Cortex of kidney (tissue), 1 donor: ENCODE measurements at places on chromosomes 11 and 22.

GRCh38 chr22:29755889-29756288 is 10.9 kb downstream of the ZMAT5 start:
- DNase-seq, result no peak

DNA sequence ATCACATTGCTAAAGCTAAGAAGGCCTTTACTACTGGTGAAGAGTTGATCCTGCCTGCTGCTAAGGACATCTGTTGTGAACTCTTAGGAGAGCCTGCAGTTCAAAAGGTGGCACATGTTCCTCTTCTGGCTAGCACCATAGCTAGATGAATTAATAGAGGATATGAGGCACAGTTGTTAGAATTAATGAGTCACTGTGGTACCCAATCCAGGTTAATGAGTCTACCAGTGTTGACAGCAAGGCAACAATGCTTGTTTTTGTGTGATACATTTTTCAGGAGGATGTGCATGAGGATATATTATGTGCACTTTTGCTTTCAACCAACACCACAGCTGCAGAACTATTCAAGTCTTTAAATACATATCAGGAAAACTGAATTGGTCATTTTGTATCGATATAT is 12.0 kb downstream of the C11orf58 start:
- DNase-seq, result no peak

DNA sequence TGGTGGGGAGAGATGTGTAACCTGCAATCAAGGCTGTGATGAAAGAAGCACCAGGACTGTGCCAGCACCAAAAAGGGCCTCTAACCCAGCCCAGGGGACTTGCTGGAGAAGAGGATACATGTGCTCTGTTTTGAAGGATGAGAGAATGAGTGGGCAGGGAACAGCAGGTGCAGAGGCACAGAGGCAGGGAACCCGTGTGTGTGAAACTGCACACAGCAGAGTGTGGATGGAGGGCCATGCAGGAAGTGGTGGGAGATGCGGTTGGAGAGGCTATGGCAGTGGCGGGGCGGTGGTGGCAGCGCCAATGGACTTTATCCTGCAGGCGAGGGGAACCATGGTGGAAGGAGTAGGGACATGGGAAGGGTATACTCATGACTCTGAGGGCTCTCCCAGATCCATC is 25.2 kb upstream of the LRRC32 start:
- no peak for DNase-seq

- no peak for DNase-seq
These were observed 1.3 kb downstream of the TEF start for GRCh38 chr22:41383085-41383484.

DNA sequence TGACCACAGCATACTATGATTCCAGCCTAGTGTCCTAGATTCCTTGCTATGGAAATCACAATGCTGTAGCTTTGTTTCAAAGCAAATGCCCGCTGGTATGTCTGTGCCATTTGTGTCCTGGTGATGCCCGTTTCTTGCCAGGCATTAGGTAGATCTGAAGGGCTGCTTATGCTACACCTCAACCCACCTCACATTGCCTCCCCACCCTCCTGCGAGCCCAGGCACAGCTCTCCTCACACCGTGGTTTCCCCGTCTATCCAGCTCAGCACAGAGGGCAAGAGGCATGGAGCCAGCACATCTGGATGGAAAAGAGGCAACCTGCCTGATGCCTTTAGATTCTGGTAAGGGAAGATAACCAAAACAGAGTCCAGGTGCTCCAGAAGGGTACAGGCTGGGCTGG is 307.4 kb upstream of the B3GAT1 start:
- no peak for DNase-seq

DNA sequence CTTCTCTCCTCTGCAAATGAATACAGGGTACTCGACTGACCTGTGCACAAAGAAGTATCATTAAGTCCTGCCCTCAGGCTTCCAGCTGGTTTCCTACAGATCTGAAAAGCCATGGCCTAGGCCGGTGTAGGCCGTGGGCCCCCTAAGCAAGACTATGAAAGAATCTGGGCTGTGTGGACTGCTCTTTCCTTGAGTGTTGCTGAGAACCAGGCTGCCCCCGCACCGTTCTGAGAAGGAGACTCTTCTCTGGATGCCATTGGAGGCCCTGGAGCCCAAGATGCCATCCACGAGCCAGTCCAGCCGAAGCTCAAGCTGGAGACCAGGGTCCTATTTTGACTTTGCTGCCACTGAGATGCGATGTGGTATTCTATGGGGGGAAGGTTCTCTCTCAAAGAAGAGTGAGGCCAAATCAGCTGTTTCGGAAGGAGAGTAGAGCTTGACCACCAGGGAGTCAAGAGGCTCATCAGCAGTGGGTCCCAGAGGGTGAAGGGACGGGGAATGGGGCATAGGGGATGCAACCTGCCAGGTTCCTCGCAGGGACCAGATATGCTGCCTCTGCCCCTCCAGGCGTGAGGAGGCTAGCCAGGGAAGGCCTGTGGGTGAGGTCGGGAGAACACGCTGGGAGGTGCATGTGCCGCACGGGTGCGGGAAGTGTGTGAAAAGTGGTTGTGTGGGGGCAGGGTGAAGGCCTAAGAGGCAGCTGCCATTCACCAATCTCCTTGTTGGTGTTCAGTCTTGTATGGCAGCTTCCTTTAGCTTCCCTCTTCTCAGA is 96.4 kb upstream of the B3GAT1 start:
- no peak for DNase-seq

GRCh38 chr11:1570896-1571759 is 943 bp downstream of the DUSP8 start:
- DNase-seq, result no peak

DNA sequence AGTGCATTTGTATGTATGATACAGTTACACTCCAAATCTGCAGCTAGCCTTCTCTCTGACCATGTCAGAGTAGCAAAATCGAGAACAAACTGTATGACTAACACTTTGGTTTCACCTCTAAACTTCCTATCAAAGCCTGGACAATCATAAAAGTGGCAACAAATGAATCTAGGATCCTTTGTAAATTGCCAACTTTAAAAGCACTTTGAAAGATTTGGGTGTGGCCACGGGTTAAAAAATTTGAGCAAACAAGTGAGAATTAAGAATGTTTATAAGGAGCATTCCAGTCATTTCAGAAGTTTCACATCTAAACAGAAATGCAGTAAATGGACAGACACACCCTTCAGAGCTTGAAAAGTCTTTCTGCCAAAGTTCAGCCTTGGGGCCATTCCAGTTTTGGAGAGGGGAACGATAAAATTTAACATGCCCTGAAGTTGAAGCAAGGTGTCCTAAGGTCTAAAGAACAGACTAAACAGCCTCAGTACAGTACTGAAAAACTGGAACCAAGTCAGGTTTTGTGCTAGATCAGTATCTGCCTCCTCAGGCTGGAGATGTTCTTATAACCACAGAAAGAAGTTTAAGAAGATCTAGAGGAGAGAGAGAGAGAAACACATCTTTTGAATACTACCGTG is 181.9 kb upstream of the BDNF start:
- no peak for DNase-seq

DNA sequence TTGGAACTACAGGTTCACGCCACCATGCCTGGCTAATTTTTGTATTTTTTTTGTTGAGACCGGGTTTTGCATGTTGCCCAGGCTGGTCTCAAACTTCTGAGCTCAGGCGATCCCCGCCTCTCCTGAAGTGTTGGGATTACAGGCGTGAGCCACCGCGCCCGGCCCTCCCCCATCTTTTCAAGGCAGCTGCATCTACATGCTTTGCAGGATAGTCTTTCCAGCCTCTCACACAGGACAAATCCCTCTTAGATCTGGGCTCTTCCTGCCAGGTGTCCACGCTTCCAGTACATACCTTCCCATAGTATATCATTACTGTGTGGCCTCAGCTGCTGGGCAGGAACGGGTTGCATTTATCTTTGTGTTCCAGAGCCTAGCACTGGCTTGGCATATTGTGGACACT is 49.7 kb downstream of the C11orf96 start:
- no peak for DNase-seq

GRCh38 chr22:46421267-46421666 is 85.8 kb downstream of the TRMU start:
- DNase-seq, result no peak

DNA sequence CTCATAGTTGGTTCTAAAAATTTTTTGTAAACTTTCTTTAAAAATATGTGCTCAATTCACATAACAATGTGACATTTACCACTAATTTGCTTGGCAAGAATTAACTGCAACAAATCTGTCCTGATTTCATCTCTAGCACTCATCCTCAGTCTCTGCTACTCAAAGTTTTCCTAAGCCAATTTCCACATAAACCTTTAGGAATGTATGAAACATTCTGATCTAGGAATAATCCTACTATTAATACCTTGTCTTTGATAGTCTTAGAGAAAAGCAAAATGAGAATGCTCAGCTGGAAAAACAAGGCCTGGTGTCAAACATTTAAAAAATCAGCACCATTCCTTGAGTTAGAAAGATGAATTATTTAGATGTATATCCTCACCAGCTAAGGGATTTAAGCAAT is 114.3 kb downstream of the CD44 start:
- no peak for DNase-seq

- DNase-seq, result no peak
These were observed 65.5 kb downstream of the ARHGAP42 start for GRCh38 chr11:100752371-100753171.

- DNase-seq, result no peak
These were observed 125.4 kb upstream of the POU2AF2 start for GRCh38 chr11:111120161-111120560.

DNA sequence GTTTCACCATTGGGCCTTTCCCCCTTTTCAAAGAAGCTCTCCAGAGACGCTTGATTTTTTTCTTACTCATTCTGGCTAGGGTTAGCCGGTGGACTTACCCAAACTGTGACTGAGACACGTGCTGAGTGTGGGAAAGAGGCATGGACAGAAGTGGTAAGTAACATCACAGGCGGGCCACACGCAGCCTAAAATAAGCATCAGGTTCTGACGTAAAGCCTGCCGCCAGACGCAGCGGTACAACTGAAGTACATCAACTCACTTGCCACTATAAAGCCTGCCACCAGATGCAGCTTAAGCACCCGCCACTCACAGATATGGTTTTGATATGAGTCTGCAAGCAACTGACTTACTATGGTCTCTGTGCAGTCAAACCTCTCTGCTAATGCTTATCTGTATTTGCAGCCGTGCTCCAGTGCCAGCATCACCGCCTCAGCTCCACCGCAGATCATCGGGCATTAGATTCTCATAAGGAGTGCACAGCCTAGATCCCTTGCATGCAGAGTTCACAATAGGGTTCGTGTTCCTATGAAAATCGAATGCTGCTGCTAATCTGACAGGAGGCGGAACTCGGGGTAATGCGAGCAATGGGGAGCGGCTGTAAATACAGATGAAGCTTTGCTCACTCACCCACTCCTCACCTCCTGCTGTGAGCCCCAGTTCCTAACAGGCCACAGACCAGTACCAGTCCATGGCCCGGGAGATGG is 58.8 kb downstream of the PHF21B start:
- DNase-seq, result no peak

- DNase-seq, result no peak
These were observed 67.4 kb downstream of the TP53I11 start for GRCh38 chr11:44883277-44883676.

- no peak for DNase-seq
These were observed 49.4 kb upstream of the TBCEL start for GRCh38 chr11:120974466-120974865.

DNA sequence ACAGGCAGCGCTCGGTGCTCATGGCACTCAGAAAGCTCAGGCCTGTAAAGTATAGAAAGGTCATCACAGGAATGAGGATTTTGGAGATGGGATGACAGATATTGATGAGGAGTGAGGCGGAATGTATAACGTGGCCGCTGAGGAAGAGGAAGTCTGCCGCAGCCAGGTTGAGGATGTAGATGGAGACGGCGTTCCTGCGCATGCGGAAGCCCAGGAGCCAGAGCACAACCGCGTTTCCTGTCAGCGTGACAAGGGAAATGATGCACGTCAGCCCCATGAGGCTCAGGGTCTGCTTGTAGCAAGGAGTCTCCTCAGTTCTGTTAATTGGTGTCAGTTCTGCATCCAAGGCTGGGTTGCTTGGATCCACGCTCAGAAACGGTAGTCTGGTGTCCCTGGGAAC is 33.1 kb upstream of the MRGPRX1 start:
- no peak for DNase-seq

GRCh38 chr11:14930369-14930768 is 38.3 kb upstream of the CYP2R1 start:
- no peak for DNase-seq

GRCh38 chr11:95519912-95520311 is 269.7 kb downstream of the FAM76B start:
- no peak for DNase-seq

DNA sequence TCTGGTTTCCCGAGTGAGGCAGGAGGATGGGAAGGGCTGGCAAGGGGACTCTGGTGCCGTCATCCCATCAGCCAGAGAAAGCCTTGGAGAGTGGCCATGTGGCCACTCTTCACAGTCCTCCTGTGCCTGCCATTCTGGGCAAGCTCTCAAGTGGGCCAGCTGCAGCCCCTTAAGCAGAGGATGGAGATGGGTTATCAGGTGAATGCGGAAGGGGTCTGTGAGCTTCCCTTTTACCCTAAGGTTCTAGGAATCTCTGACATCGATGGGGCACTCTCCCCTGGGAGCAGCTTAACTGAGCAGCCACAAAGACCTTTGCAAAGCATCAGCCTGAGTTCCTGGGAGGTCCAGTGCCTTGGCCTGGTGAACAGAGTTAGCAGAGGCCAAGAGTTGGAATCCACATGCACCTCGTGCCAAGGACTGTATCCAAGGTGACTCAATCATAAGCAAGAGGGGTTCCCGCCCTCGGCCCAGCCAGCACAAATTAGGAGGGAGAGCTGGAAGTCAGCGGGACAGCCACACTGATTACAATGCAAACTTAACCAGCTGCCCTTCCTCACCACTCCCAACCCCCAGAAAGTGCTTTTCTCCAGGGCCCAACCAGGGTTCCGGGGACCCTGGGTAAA is 193.6 kb downstream of the BUD13 start:
- no peak for DNase-seq

DNA sequence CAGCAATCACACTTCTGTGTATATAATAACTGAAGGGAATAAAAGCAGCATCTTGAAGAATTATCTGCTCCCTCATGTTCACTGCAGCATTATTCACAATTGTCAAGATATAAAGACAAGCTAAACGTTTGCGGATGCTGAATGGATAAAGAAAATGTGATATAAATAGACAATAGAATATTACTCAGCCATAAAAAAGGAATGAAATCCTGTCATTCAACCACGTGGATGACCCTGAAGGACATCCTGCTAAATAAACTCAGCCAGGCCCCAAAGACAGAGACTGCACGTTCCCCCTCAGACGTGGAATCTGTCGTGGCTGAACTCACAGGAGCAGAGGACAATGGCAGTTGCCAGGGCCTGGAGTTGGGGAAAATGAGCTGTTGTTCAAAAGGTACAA is 9.6 kb downstream of the ZNF195 start:
- DNase-seq, result no peak
